ENCODE measurements at places on chromosomes 2 and 18.

GRCh38 chr18:37432436-37433195 lies 133.0 kb downstream of the CELF4 start:
- no peak for DNase-seq

GRCh38 chr2:158120102-158120501 lies 18.4 kb downstream of the UPP2 start:
- no peak for DNase-seq

DNA sequence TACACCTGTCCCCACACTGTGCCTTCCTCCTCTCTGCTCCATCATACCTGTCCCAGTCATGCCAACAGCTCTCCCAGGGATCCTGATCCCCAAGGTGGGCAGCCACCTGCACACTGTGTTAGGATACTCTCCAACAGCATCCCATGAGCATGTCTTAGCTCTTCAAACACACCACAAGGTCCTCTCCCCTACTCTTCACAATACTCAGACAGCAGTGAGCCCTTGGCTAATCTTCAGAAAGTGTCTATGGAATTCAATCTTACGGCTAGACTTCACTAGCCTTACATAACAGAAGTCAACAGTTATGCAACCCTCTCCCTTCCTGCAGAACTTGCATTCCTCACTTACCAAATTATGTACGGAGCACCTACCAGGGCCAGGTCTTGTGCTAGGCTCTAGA lies 79.9 kb downstream of the MYO5B start:
- no peak for DNase-seq

- DNase-seq, result no peak
Observed at GRCh38 chr2:202541137-202541536, 93.6 kb upstream of the FAM117B start.

GRCh38 chr2:142872882-142873724 lies 4.4 kb upstream of the KYNU start:
- DNase-seq, result no peak

- no peak for DNase-seq
Observed at GRCh38 chr2:241048149-241048948, 49.9 kb downstream of the SNED1 start.

DNA sequence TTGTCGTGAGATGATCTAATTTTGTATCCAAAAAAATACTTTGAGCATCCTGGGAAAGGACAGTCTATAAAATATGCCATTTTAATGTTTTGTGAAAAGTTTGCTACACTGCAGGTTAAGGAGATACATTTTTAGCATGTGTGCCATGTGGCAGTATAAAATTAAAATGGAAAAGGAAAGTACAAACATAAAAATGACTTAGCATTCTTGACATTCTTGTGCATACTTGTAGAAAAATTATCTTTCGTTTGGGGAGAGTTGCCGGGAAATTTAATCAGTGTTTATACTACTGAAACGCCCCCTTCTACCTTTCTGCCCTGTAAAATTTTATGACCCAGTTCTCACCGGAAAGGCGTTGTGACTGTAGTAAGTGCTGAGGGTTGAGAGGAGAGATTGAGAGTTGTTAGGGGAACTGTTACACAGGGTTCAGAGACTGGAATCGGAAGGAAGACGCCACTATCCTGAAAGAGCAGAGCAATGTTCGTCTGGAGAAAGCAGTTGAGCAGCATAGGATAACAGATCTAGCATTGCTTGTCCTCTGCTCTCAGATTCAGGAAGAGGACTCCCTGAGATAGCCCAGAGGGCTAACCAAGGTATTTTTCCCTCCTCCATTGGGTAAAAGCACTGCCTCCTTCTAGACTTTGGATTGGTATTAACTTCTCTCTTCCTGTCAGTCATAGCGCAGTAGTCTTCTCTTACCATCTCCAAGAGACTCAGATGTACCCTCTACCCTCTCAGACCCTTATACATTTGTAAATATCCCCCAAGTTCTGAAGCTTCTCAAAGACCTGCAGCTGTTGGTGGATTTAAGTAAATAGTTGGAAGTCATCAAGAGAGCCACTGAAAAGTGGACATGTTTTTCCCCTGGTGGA lies 2.7 kb downstream of the CDH20 start:
- no peak for DNase-seq

GRCh38 chr2:36456227-36457175 lies 100.9 kb downstream of the CRIM1 start:
- no peak for DNase-seq

DNA sequence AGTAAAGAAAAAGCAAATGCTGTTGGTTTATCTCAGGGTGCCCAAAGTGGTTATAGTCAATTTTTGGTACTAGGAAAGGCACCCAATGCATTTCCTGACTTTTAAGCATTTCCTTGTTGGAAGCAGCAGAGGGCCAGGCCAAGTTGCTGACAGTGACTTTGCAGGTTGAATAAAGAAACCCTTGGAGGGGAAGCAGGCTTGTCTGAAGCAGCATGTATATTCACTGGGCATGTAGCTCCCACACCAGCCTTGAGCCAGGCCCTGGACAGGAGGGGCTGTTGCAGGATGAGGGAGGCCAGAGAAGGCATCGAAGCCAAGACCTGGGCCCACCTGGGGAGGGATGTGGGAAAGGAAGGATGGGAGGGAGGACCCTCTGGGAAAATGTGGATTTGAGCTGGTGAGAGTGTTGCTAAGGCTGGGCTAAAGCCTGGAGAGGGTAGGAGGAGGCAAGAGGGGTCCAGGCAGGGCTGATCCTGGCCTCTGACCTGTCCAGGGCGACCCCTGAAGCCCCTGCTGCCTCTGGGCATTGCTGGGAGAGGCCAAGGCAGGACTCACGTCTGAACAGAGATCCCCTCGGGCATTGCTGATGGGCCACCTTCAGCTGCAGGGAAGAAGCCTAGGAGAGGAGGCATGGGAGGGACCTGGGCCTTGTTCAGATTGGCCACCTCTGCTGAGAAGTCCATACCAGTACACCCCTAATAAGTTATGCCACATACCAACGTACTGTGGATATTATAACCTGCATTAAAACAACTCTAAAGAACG lies 79.6 kb downstream of the STPG4 start:
- no peak for DNase-seq

DNA sequence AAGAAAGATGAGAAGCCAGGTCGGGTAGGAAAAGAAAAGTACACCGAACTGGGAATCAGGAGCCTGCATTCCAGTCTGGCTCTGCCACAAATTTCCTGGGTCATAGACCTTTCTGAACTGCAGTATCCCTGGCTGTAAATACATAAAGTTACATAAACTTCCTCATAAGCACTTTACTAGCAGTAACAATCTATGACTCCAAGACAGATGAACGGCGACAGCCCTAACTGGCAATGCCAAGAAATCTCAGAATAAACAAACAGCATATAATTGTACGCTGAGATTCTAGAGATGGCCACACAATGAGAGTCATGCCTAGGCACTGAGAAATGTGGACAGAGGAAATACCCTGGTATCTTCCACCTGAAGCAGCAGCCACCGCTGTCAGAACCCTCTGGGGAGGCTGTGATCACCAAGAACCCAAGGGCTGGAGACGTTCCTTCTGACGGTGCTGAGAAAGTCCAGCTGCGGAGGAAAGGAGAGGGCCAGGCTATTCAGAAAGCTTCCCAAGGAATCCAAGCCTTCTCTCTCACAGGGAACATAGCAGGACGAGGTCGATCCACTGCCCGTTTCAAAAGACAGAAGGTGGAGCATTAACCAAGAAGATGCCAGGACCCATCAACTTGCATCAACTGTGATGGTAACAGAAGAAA lies 89.3 kb upstream of the SLC66A3 start:
- no peak for DNase-seq

GRCh38 chr2:226427538-226428307 lies 371.9 kb downstream of the IRS1 start:
- DNase-seq, result no peak

- no peak for DNase-seq
Observed at GRCh38 chr2:178905261-178905660, 98.0 kb upstream of the TTN start.

DNA sequence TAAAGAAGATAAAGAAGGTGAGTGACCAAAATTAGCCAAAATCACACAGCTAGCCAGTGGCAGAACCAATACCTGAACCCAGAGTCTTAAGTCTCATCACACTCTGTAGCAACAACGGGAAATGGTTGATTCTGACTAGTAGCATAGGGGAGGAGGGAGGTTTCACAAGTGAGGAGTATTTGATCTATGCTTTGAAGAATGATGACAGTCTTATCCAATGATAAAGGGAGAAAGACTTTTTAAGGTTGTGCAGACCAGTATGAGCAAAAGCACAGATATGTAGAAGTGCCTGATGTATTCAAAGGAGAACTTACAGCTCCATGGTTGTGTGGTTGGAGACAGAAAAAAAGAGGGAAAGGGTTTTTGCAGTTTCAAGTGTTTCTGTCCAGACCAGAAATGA lies 50.7 kb upstream of the LINC00305 start:
- DNase-seq, result no peak

GRCh38 chr18:37529863-37530262 lies 35.7 kb downstream of the CELF4 start:
- DNase-seq, result no peak

DNA sequence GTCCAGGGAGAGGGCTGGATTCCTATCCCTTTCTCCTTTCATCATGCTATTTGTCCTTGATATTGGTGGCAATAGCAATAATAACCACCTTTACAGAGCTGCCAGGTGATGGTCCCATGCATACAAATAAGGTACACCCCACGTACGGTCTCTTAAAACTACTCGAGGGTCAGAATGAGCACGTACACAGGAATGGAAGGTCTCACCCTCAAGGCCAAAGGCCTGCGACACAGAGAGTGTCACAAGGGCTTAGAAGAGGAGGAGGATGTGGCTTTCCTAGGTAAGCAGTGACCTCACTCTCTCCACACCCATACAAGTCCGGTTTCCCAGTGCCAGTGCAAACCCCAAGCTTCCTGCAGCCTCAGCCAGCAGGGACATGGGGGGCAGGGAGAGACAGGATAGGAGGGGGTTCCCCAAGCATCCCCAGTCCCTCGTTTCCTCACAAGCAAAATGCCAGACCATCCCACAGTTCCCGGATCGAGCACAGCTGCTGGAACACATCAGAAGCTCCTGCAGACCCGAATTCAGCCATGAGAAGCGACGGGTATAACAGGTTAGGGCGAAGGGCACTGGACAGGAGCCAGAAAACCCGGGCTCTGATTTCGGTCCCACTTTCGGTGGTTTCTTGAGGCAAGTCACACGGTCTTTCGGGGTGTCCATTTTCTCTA lies 49.2 kb downstream of the PLB1 start:
- DNase-seq, result no peak

DNA sequence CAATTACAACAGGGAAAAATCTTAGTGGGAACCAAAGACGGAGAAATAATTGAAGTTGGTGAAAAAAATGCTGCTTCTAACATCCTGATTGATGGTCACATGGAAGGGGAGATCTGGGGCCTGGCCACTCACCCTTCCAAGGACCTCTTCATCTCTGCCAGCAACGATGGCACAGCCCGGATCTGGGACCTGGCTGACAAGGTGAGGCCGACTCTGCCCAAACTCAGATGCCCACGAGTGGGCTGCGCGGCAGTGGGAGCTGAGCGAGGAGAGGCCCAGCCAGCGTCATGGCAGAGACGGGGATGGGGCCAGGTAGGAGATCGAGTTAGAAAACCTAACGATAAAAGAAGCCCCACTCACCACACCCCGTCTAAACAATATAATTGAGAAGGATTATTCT lies 87.7 kb downstream of the RTN4 start:
- DNase-seq, result no peak

GRCh38 chr2:174546519-174547506 lies 50.8 kb downstream of the WIPF1 start:
- no peak for DNase-seq

DNA sequence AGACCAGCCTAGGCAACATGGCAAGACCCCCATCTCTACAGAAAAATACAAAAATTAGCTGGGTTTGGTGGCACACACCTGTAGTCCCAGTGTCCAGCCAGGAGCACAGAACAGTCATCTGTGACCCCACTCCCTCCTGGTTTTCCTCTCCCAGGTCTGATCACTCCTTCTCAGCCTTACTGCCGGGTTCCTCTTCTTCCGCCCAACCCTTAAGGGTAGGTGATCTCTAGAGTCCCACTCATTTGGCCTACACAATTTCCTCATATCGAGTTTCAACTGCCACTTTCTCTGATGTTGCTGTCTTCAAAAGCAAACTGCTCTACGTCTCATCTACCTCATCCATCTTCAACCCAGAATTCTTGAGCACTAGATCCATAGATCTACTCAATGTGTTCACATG lies 13.4 kb upstream of the MAT2A start:
- no peak for DNase-seq

DNA sequence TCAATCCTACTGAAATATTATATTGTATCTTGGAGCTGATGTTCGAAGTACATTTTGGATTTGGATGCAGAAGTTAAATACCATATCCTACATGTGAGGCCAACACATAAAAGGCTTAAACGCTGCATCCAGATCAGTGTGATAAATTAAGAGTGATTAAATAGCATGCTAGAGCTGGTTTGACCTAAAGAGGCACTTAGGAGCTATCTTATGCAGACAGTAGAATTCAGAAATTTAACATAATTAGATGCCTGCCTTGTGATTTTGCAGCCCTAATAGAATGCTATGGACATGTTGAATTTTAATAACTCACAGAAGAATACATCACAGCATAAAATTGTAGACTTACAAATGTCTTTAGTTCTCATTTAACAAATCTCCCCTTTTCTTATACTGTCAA lies 501.2 kb upstream of the LINC00305 start:
- no peak for DNase-seq

DNA sequence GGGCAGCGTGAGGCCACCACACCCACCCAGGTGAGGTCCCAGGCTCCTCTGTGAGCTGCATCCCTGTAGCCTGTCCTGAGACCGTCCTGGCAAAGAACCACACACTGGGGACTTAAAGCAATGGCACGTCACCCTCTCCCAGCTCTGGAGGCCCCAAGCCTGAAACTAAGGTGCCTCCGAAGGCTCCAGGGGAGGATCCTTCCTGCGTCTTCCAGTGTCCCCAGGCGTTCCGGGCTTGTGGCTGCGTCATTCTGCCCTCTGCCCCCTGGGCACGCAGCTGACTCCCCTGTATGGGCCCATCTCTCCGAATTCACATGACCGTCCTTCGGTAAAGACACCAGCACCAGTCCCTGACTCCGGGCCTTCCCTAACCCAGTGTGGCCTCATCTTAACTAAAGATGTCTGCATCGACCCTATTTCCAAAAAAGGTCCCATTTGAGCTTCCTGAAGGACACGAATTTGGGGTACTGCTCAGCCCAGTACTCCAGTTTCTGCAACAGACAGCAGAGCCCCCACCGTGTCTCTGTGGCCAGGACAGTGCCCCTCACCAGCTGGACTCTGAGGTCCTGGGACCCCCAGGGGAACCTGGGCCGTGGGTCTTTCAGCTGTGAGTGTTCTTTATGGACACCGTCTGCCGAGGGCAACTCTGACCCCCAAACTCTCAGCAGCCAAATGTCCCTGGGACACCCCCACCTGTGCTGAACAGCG lies 75.2 kb upstream of the CTDP1 start:
- DNase-seq, result no peak

GRCh38 chr2:31539505-31539904 lies 41.2 kb downstream of the SRD5A2 start:
- no peak for DNase-seq

- DNase-seq, result no peak
Observed at GRCh38 chr2:54572636-54573536, 116.8 kb downstream of the SPTBN1 start.

GRCh38 chr2:19614066-19614465 lies 255.6 kb upstream of the OSR1 start:
- DNase-seq, result no peak

Measured in cortex of kidney (tissue), 1 donor.